ENCODE measurements at places on chromosomes 6 and 20.

DNA sequence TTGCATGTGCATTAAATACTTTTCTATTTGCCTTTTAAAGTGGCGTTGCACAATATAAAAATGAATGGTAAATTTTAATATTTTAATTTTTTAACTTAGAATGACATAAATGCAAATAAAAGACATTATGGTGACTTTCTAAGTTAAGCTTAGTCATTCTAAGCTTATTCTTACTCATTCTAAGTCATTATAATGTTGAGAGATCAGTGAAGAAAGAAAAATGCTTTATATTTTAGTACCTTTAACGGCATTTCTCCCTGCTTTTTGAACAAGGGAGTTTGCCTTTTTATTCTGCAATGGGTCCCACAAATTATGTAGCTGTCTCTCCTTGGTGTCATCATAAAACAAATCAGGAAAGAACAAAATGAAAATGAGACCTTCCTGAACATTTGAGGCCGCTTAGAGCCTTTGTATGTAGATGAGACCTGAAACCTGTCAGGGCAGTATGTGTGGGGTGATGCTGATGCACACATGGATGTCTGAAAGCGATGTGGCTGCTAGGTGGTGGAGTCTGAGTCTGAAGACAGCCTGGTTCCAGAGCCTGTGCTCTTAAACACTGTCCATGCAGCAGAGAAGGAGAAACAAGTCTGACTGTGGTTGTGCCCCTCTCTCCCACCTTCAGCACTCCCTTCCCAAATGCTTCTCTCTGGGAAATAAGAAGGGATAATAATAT is 158.0 kb downstream of the PHF3 start:
- H3K4me1 ChIP-seq: no peaks in the 10 kb centered on the region
- DNase-seq: no peak
- no peak overlapping the region for H3K27ac ChIP-seq
- H3K4me3 ChIP-seq: no peak overlapping the region

GRCh38 chr6:8499540-8499939 is 64.2 kb upstream of the SLC35B3 start:
- no peaks in the 10 kb centered on the region for H3K36me3 ChIP-seq
- no peak overlapping the region for H3K27ac ChIP-seq
- no peak overlapping the region for H3K4me3 ChIP-seq

DNA sequence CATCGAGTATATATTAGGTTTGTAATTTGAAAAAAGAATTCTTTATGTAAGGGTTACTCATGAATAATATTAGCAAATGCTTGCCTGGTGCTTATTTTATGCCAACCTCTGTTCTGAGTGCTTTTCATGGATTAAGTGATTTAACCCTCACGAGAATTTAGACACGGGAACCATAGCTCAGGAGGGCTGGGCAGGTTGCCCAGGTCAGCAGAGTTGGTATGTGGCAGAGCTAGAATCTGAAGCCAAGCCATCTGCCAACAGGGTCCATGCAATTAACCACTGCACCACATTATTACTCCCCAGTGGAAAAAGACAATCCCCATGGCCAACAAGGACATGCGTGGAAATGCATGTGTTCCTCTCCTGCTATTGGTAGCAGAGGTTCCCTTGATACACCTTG is 345.6 kb downstream of the CDC5L start:
- DNase-seq: no peak
- H3K36me3 ChIP-seq: no peaks in the 10 kb centered on the region
- H3K4me1 ChIP-seq: no peaks in the 10 kb centered on the region
- H3K27me3 ChIP-seq: no peaks in the 10 kb centered on the region

DNA sequence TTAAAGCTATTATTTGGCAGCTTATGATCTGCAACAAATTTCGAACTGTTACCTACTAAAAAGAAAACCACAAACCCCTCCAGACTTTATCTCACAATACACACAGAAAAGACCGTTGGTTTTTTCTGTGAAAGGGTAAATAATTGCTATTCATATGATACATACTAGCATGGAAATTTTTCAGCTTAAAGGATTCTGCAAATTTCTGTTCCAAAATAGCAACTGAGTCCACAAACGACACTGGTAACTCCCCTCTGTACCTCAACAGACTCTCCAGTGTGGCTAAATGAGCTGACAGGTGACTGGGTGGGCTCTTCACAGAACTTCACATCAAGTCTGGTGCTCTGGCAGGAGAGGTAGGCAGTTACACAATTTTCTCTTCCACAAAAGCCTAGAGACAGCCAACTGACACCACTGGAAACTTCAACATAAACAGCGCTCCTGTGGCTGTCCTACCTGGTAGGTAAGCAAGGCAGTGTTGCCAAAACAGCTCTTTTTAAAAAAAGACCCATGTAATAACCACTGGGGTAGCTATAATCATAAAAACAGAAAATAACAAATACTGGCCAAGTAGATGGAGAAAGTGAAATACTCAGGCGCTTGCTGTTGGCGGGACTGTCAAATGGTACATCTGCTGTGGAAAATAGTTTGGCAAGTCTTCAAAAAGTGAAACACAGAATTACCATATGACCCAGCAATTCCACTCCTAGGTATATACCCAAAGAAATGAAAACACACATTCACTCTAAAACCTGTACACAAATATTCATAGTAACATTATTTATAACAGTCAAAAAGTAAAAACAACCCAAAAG is 37.8 kb downstream of the ELOVL5 start:
- H3K36me3 ChIP-seq: no peaks in the 10 kb centered on the region
- no peaks in the 10 kb centered on the region for H3K27me3 ChIP-seq
- no peak overlapping the region for H3K27ac ChIP-seq

GRCh38 chr6:87214831-87215230 is 59.5 kb downstream of the ZNF292 start:
- H3K36me3 ChIP-seq: no peaks in the 10 kb centered on the region
- no peak overlapping the region for H3K27ac ChIP-seq
- no peak for DNase-seq
- no peaks in the 10 kb centered on the region for H3K4me1 ChIP-seq
